NCI-H226 (cell line): ENCODE measurements at places on chromosomes 16 and 17.

DNA sequence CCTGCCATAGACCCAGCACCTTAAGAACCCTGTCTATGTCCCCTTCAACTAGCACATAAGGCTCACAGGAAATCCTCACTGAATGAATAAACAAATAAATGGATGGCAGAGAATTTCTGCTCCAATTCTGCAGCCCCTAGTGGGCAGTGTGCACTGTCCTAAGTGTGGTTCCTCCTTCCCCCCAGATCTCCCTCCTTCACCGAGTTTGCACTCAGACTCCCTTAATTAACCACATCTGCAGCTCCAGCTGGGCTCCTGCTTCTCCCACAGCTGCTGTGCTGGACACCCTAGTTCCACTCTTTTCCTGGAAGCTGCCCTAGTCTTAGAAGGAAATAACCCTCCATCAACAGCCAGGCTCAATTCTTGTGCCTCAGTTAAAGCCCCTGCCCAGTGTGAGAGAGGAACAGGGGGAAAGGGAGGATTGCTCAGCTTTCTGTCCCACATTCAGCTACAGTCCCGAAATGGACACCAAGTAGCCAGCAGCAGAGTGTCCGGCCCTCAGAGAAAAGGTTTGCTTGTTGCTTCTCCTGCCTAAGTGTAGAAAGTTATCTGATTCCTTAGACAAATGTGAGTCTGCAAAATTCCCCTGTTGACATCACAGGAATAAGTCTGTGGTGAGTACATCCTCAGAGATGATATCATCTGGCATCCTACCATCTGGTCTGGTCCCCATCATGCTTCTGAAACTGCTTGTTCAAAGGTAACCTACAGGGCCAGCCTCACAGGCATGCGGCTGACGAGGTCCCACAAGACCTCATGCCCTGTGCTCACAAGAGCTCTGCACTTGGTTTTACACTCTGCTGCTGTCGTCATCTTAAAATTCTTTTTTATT lies 12.3 kb downstream of the LRRC3C start:
- peak; percentile 67 for DNase-seq

DNA sequence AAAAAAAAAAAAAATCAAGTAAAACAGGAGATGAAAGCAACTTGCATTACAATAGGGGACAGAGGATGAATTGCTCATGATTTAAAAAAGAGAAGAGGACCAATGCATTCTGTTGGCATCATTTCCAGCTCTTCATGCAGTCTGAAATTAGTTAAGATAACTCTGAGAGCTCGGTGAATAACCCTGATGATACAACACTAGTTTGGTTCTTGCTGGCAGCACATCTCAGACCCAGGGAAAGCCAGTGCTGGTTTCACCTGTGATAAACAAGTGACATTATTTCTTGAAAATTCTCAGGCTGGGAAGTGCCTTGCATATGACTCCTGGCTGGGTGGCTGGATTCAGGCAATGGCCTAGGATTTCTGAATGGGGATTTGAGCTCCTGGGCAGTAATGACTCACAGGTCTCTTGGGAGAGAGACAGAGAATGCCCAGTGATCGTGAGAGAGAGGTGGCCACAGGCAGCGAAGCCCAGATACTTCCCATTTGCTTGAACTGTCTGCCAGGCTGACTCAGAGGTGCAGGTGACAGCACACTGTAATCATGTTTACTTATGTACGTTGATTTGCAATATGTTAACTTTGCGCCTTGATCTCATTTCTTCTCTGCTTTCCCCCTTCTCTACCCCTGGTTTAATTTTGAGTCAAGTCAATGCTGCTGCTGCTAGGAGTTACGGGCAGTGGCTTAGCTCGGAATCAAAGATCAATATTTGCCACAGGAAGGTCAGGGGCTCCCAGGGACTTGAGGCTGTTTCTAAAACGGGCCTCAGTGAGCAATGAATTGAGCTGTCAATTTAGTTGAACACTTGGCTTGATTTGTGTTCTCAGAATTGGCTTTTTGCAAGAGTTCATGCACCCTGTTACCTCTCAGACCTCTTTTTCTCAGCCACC lies 27.1 kb downstream of the ARSG start:
- peak; percentile 27 for DNase-seq

DNA sequence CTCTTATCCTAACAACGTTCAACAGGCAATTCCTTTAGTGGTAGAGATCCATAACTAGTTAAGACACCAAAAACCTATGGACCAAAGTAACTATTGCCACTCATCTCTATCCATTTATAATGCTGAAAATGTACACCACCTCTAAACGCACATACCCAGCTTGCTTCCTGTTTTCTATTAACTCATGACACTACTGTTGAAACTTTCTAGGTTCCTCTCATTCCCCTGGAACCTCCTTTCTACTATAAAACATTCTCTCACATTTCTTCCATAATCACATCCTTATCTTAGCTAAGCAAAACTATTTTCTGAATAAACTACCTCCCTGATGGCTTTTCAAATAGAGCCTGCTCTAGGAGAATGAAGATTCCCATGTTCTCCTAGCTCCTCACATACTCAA lies 42.9 kb upstream of the KSR1 start:
- DNase-seq = no peak

DNA sequence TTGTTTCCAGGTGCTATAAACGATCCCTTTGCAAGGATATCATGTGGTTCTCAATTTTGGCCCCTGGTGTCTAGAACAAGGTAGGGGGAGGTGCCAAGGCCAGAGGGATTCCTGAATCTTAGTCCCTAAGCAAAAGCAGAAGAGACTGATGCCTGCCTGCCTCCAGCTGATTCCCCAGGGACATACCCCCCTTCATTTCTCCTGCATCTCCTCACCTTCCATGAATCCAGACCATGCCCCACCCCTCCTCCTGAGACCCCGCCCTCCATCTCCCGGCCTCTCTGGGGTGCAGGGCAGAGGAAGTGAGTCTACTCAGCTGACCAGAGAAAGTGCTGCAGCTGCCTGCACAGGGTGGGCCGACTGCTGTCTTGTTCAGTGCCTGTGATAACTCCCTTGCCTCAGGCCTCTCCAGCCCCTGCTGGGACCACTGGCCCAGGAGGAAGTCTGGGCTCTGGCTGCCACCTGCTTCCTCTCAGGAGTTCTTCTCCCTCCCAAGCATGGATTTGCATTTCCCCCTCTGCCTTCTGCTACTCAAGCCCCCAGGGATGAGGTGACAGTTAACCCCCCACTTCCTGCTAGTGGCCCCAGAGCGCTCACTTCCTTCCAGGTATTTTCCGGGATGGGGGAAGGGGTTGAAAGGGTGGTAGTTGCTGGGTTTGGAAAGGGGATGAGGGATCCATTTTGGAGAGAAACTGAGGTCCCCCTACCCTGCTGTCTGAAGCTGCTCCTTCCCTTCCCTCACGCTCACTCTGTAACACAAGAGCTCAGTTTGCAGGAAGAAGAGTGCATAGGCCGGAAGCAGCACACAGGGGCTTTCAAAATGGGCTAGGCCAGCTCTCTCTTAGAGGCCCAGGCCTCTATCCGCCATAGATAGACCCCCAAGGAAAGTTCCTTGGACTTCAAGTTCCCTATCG lies 10.5 kb upstream of the TSPOAP1 start:
- DNase-seq = peak; percentile 48

- peak; percentile 3 for DNase-seq
Observed at GRCh38 chr17:39872751-39873150, 4.7 kb downstream of the ZPBP2 start.

GRCh38 chr16:17396762-17397498 lies 73.8 kb downstream of the XYLT1 start:
- no peak for DNase-seq

DNA sequence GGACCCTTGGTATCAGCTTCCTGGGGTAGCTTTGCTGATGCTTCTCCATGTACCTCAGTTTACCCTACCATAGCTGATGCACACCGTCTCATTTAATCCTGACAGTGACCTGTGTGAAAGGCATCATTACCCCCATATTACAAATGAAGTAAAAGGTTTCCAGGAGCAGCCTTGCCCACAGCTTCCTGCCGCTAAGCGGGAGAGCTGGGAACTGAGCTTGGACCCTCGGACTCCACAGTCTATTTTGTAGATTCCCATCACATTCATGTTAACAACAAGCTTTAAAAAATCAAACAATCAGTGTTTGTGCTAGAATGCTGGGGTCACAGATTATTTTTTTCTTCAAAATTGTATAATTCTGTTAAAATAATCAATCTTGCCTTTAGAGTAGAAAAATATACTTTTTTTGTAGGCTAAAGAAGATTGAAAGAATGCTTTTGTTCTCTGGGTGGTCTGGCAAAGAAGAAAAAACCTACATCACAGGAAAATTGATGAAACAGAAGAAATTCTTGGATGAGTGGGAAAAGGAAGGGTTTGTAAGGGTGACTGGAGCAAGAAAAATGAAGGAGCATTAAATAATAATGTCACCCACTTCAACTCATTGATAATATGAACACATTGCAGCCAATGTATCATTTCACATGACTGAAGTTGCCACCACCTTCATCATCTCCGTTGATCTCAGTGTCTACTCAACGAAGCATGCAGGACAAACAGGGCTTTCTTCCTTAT lies 9.5 kb upstream of the USP10 start:
- DNase-seq = no peak

GRCh38 chr17:17107891-17108431 lies 65.7 kb downstream of the MPRIP start:
- DNase-seq = no peak

DNA sequence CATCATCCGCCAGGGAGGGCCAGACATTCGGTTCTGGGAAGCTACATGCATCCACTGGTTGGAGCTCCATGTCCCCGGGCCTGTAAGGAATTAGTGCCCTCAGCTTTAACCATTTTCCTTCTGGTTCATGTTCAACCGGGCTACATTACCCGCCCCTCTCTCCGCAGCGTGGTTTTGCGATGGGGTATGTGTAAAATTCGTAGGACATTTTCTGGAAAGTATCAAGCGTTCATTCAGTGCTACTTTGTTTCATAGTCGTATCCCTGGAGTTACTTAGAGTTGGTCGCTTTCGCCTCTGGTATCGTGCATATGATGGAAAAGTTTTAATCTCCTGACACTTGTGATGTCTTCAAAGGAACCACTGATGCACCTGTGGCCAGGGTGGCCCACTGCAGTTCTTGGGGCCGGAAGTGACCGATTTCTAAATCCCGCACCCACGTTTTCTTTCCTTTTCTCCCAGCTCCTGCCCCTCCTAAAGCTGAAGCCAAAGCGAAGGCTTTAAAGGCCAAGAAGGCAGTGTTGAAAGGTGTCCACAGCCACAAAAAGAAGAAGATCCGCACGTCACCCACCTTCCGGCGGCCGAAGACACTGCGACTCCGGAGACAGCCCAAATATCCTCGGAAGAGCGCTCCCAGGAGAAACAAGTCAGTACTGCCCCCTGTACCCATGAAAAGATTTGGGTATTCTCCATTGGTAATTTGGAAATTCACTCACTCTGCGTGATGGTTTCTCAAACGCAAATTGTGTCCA lies 637 bp downstream of the RPL23A start:
- no peak for DNase-seq

- no peak for DNase-seq
Observed at GRCh38 chr17:82507631-82508175, 11.8 kb upstream of the FOXK2 start.

GRCh38 chr17:83189044-83190003 lies 109.9 kb downstream of the METRNL start:
- no peak for DNase-seq
